ENCODE measurements at places on chromosomes 5 and 9.

GRCh38 chr9:7983490-7983889 lies 183.9 kb upstream of the DMAC1 start:
- DNase-seq, result no peak

DNA sequence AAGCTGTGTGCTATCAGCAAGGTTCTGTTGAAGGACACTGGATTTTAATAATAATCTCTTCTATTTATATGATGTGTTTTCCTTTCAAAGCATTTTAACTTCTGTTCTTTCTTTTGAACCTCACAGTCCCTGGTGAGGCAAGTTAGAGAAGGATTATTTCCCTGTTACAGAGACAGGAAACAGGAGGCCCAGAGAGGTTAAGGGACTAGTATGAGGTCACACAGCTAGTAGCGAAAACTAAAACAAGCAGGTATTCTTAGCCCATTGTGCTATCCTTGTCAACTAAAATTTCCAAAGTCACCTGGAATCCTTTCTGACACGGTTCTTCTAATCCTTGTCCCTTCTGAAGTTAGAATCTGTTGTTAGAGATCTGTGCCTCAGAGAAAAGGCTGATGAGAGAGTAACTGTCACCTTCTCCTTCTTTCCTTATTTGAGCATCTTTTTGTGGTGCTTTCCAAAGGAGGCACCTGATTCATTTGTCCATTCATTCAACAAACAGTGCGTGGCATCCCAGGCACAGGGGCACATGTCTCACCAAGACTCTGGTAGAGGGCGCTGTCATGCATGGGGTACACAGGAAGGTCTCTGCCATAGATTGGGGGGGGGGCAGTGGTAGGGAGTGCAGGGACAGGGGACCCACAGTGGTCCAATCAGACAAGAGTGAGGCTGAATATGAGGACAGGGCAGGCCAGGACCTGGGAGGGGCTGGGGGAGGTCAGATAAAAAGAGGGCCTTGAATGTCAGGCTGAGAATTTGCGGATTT lies 61.5 kb downstream of the CRB2 start:
- DNase-seq, result no peak

DNA sequence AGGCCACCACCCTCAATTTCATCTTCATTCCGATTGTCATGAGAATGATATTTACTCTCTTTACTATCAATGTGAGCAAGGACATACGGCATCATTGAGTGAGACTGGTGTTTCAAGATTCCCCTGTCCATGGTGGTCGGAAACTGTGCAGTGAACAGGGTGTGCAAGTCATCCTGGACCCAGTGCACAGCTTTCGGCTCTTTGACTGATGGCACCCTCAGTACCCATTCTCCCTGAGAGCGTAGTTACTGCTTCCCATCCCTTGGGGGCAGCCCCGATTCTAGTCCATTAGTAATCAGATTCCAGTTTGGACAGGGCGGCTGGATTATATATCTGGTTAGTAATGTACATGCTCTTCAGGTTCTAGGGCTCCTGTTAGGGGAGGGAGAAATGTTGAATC lies 61.7 kb upstream of the SUB1 start:
- DNase-seq, result no peak

GRCh38 chr5:68447136-68447929 lies 231.8 kb downstream of the PIK3R1 start:
- no peak for DNase-seq

- DNase-seq, result no peak
Observed at GRCh38 chr5:16120579-16120978, 59.0 kb downstream of the MARCHF11 start.

- DNase-seq, result no peak
Observed at GRCh38 chr9:97628668-97629067, 4.5 kb downstream of the TSTD2 start.

GRCh38 chr5:39440192-39440957 lies 15.6 kb upstream of the DAB2 start:
- no peak for DNase-seq

DNA sequence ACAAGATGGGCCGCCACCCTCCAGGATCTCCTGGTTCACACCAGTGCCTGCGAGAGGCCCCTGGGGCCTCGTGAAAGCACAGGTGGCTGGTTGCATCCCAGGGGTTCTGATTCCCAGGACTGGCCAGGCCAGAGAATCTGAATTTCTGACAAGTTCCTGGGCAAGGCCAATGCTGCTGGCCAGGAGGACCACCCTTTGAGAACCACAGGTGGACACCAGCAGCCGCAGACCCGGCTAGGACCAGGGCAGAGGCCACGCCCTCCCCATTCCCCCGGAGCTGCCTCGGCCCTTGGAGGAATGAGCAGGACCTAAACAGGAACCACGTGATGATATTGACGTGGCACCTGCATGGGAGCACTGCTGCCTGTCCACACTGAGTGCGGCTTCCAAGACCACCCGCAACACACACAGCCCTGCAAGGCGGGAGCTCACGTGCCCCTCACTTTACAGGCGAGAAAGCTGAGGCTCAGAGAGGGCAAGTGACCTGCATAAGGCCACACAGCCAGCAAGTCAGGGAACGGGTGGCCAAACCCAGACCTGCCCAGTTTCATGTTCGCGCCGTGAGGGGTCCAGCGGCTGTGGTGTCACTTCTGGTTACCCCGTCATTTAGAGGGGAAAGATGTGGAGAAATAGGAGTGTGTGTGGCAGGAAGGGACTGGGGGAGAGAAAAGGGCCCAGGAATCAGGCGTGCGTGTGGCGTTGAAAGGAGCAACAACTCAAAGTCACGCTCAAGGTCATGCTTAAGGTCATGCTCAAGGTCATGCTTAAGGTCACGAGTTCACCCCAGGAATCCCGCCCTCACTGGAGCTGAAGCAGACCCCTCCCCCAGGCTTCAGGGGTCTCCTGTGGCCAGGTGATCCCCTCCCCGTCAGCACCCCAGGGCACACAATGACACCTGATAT lies 105.9 kb upstream of the IER5L start:
- DNase-seq, result no peak
